ENCODE measurements at places on chromosomes 6 and 20. TPM values are rescaled to one million over a fixed set of nuclear protein-coding genes. Genes with fewer than 3 reads are reported as not detected.

- peaks cover 7% of the 10 kb centered on the region for H3K36me3 ChIP-seq
- H3K27me3 ChIP-seq: no peaks in the 10 kb centered on the region
- H3K27ac ChIP-seq: no peak overlapping the region
- no peak for DNase-seq
- no peak overlapping the region for H3K4me3 ChIP-seq
Measured at GRCh38 chr20:46990017-46990595, 95.5 kb downstream of the EYA2 start.

- no peak for DNase-seq
- no peaks in the 10 kb centered on the region for H3K27me3 ChIP-seq
- no peak overlapping the region for H3K27ac ChIP-seq
- no peaks in the 10 kb centered on the region for H3K4me1 ChIP-seq
- peaks cover 16% of the 10 kb centered on the region for H3K36me3 ChIP-seq
Measured at GRCh38 chr6:138088326-138088762, 18.9 kb downstream of the PERP start.

DNA sequence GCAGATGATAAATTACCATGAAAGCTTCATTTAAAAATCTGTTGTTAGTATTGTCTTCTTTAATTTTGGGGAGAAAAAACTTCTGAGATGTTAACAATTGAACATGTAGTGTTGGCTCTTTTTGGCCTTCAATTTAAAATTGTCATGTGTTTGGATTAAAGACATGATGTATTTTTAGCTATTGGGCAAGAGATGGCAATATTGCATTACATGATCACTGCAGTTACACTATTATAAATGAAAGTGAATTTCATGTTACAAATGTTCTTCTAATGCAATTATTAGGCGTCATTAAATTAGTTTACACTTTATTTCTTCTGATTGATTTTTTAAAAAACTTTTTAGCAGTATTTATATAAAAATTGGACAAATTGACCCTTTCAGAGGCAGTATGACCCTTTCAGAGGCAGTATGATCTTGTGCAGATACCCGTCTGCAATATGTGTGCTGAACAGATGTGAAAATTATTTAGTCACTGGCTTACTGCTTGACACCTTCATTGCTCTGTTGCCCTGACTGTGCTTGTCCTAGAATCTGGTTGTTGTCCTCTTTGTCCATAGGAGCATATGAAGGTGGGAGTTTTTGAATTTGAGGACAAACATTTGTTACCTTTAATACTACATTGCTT is 25.8 kb downstream of the CDKAL1 start:
- H3K4me3 ChIP-seq: no peak overlapping the region
- DNase-seq: no peak
- H3K27me3 ChIP-seq: no peaks in the 10 kb centered on the region
- H3K4me1 ChIP-seq: no peaks in the 10 kb centered on the region

GRCh38 chr6:52243282-52243893 is 912 bp downstream of the IL17F start:
- H3K4me1 ChIP-seq: no peaks in the 10 kb centered on the region
- H3K27ac ChIP-seq: no peak overlapping the region
- H3K4me3 ChIP-seq: no peak overlapping the region

DNA sequence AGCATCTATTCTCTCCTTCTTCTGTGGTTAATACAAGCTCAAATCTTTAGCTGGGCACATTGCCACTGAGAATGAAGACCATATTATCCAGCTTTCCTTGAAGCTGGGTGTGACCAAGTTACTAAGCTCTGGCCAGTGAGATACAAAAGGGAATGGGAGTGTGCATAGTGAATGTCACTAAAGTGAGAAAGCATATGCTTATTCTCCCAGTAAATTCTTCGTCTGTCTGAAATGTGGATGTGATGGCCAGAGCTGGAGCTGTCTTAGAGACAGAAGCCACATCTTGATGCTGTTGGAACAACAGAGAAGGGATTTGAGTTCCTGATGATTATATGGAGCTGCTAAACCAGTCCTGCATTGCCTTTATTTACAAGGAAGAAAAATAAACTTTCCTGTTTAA is 60.1 kb downstream of the SESN1 start:
- H3K4me3 ChIP-seq: no peak overlapping the region
- H3K27ac ChIP-seq: no peak overlapping the region
- no peaks in the 10 kb centered on the region for H3K4me1 ChIP-seq
- no peak for DNase-seq
- no peaks in the 10 kb centered on the region for H3K36me3 ChIP-seq

DNA sequence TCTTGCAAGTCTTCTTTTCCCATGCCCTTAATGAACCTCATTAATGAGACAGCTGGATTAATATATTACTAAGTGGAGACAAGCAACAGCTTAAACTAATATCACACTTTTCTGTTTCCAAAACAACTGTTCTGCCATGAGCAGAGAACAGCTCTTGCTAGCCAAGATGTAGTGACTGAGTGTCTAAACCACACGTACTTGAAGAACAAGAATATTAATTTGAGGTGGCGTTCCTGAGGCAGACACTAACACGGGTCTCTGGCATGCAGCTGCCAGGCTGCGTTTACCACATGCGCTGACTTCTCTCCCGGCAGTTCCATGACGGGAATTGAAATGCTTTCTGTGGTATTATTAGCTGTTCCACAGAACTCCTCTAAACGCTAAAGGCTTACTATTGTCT is 80.6 kb downstream of the FNDC1 start:
- H3K27ac ChIP-seq: no peak overlapping the region
- H3K27me3 ChIP-seq: no peaks in the 10 kb centered on the region
- no peaks in the 10 kb centered on the region for H3K4me1 ChIP-seq
- DNase-seq: no peak
- no peak overlapping the region for H3K4me3 ChIP-seq

The SUMO4 gene
- 1.5 TPM for total RNA-seq
